ENCODE measurements at places on chromosomes 4 and X.

DNA sequence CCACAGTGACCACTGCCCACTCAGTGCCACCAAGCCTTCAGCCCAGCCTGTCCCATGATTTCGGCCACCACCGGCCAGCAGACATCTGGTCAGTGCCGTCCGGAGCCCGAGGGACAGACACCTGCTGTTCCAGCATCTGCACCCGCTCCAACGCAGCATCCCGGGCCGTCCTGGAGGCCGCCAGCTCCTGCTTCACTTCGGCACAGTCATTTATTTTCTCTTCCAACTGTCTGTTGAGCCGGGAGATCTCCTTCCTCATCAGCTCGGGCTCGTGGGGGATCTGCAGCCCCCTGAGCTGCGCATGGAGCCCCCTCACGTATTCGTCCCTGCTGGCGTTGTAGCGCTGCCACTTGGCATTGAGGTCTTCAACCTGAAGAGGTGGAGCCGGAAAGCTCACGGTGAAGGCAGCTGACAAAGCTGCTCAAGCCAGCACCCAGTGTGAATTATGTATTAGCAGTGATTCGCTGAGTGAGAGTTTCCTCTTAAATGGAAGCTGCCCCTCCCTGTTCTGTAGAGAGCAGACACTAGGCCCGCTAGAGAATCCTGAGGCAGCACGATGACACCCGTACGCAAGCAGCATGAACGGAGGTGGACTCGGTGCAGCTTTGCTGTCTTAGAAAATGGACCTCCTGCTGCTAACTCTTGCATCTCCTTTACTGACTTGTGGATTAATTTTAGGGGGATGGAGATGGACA, 11.4 kb downstream of the TNIP2 start:
- DNase-seq, result no peak

DNA sequence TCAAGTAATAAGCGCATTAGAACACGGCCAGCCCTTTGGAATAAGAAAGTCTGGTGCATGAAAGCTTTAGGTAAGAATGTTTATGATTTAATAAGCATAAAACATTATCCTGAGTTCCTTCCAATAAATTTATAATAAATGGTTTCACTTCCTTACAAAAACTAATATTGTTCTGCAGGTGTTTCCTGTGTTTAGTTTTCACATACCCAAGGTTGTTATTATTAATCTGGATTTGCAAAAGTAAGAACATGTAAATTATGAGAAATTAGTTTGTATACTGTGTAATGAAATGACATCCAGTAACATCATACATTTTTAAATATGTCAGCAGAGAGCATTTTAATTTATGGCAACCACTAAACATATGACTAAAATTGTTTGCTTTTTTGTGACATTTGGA, 72.1 kb downstream of the BANK1 start:
- DNase-seq, result no peak

- no peak for DNase-seq
Observed at GRCh38 chrX:34826964-34827363, 115.6 kb upstream of the FAM47B start.

DNA sequence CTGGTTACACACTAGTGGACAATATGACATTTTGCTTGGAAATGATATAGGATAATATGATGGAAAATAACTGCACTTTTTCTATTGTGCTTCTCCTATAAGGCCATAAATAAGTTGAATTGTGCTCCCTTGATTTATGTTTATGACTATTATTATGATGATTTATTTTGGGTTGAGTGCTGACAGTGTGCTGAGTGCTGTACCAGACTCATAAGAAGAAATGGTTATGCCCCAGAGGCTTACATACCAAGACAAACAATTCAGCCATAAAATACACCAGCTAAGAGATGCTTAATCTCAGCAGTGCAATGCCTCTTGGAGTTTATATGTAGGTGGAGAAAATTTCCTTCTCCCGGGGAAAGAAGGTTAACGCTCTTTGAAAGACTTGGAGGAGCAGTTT, 199.8 kb upstream of the NOCT start:
- DNase-seq, result no peak

DNA sequence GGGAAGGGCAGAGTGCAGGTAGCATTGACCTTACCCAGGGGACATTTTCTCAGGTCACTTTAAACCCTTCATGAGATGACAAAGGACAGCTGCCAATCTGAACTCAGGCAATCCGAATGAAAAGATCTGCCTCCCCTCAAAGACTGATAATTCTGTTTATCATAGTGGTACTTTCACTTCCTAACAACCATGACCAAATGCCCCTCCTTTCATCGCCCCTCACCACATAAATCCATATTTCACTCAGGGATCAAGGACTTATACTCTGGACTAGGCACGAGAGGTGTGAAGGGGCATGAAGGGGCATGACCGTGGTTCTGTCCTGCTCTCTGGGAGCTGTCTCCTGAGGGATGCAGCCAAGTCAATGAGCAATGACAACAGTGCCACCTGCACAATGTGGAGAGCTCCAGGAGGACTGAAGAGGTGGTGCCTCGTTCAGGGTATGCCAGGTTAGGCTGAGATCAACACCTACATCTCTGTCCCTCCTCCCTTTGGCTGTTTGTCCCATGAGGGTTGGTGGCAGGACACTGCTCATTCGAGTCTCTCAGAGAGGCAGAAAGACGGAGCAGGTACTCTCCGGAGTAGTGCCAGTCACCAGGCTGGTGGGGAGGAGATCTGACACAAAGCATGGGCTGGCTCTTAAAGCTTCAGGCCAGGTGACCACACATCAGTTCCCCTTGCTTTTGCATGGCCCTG, 12.5 kb downstream of the HS3ST1 start:
- DNase-seq, result no peak

DNA sequence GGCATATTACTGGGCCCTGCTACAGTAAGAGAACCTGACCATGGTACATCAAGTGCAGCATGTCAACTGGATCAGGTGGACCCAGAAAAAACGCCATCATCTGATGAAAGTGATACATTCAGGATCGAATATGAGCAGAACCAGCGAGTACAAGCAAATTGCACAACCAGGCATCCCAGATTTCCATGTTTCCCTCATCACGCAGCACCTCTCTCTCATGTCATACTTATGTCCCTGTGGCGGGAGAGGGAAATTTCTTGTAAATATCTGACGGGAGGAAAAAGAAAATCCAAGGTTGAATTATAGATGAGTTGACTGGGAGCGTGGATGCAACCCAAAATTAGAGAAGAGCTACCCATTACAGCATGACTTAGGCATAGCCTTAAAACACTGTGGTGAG, 608.5 kb upstream of the FAT1 start:
- no peak for DNase-seq

DNA sequence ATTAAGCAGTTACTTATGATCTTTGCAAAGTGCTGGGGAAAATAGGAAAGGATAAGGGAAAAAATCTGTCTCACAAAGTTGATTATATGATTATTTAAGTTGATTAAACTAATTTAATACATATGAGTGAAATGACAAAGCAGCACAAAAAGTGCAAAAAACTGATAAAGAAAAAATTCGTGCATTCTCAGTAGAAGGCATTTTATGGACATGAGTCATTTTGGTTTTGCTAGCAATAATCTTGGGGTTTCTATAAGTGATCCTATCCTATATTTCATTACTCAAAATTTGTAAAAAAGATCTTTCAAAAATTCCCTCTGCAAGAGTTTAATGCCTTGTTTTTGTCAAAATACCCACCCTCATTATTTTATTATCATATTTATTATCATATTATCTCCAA, 224.2 kb upstream of the ANXA10 start:
- no peak for DNase-seq

Data from stimulated activated CD4-positive, alpha-beta T cell treated with anti-CD3 and anti-CD28 coated beads, Interleukin-4, amount 100 ng/mL, for 48 hours (primary cell).